ENCODE measurements at places on chromosomes 2 and 18. TPM values are rescaled to one million over a fixed set of nuclear protein-coding genes. Genes with fewer than 3 reads are reported as not detected.

Gene STPG4
- polyA plus RNA-seq = not detected

Gene TRPM8
- polyA plus RNA-seq = not detected

Gene TLX2
- polyA plus RNA-seq = not detected

Gene CPLX4
- not detected for polyA plus RNA-seq

GRCh38 chr2:154638783-154639182, 59.7 kb upstream of the KCNJ3 start:
- DNase-seq = no peak

DNA sequence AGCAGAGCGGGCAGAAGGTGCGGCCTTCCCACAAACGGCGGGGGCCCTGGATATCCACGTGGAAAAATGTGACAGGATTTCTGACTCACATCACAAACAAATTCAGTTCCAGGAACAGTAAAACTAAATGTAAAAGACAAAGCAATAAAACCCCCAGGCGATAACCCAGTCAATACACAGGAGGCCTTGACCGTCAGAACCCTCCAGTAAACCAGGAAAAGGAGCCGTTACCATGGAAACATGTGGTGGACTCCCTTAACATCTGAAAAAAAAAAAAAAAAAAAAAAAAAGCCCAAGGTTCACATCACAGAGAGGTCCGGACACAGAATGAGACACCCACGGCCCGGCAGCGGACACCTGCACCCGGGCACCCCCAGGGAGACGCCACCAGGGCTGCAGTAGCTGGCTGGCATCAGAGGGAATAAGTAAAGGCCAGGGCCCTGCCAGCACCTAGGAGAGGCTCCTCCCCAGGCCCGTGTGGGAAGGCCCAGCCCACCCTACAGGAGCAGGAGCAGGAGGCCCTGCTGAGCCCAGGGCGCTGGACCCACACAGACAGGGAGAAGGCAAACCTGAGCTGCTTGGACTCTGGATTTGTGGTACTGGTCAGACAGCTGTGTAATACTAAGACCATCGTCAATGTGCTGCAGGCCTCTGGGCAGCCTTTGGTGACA, 83.7 kb downstream of the TMEM18 start:
- DNase-seq = no peak

- DNase-seq = no peak
These were observed 65.3 kb downstream of the CXCR4 start for GRCh38 chr2:136052369-136053362.

All from aorta (tissue), 5 donors.